ENCODE measurements at places on chromosomes 6 and 20.

GRCh38 chr6:148037496-148037895 lies 305.1 kb upstream of the SASH1 start:
- no peak for DNase-seq

DNA sequence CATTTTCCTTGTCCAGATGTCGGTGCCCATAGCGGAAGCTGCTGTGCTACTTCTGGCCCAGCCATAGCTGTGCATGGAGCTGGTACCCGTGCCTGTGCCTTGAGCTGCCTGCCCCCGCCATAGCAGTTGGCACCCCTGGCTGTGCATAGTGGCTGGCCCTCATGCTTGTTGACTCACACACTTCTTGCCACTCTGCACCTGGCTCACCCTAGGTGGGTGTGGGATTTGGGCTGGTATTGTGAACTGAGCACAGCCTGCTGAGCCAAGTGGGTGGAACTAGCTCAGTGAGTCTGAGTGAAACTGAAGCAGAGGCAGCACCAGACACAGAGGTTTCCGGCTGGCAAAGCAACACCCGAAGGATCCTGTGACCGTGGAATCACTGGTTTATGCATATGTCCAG lies 689.5 kb upstream of the EYS start:
- DNase-seq = no peak

DNA sequence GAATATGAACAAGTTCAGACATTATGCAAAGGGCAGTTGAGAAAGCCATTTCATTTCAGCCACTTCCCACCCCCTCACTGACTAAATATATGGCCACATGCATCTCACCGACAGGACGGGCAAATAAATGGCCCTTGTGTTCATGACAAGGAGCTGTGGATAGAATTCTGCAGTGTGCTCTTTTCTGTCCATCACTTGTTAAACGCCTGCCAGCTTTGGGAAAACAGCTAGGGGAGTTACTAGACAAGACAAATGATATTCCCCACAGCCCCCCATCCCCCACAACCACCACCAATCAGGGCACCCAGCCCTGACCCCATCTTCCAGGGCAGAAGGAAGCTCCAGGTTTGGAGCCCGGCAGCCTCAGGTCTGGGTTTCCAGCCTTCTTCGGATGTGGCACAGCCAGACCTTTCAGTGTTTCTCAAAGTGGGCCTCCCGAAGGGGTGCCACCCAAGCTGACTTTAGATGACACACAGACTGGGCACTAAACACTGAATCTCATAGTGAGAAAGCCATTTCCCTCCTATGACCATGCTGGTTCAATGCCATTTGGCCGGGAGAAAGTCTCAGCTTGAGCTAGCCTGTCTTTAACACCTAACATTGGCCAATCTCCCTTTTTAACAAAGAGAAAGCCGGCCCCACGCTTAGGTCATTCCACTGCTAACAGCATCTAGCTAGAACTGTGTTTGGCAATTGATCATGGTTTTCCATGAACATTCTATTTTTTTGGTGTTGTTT lies 4.0 kb upstream of the RIPOR3 start:
- peak; percentile 17 for DNase-seq

DNA sequence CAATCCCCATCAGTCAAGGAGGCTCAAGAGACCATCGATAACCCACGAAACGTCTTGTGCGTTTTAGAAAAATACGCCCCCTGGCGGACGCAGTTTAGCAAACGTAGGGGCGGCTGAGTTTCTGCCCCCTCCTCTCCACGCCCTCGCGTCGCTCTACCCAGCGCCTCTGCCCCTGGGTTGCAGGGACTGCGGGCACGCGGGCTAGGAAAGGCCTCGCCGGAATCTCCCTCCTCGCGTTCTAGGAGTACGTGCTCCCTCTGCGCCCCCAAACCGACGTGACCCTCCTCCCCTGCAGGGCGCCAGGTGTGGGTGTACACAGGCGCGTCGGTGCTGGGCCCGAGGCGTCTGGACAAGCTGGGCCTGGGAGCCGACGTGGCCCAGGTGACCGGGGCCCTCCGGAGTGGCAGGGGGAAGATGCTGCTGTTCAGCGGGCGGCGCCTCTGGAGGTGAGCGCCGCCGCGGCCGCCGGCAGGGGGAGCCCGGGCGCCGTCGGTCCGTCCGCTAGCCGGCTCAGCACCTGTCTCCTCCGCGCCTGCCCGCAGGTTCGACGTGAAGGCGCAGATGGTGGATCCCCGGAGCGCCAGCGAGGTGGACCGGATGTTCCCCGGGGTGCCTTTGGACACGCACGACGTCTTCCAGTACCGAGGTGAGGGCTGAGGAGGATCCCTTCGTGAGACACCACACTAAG lies 5.3 kb downstream of the MMP9 start:
- no peak for DNase-seq

- no peak for DNase-seq
Measured at GRCh38 chr6:131635384-131636340, 1.4 kb upstream of the ENPP3 start.

GRCh38 chr6:52103623-52104022 lies 16.2 kb upstream of the PKHD1 start:
- DNase-seq = no peak

GRCh38 chr6:137873273-137873762 lies 6.3 kb downstream of the TNFAIP3 start:
- DNase-seq = peak; percentile 63

DNA sequence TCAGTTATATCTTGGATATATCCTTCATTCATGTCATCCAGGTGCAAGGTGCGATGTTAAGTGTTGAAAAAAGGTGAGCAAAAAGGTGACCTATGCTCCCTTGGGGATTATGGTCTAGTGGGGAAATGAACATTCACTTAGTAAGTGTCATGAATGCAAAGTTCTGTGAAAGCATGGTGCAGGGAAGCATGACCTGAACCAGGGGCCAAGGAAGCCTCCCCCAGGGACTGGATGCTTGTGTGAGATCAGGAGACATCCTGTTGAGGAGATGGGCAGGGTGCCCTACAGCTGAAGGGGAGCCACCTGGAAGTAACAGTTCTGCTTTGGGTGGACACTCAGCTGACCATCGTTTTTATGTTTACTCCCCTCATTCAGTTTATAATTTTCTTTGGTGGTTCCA lies 179.5 kb downstream of the SYNDIG1 start:
- no peak for DNase-seq

GRCh38 chr6:69106511-69106910 lies 471.4 kb downstream of the ADGRB3 start:
- DNase-seq = no peak

DNA sequence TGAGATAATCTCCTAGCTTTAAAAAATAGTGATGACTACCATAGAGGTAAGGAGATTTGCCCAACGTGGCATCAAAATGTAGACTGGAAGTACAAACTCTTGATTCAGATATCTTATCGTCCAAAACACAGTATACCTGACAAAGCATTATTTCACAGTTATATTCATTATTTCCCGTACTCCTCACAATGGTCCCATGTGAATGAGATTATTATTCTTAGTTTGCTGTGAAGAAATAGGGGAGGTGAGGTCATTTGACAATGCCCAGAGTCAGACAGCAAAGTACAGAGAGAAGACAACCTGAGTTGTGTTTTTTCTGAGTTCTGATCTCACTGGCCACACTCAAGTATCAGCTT lies 1.2 kb upstream of the TFB1M start:
- no peak for DNase-seq

- DNase-seq = no peak
Measured at GRCh38 chr6:109455437-109456110, at the start of gene MICAL1. Gene MICAL1, minus strand, starts transcription at chr6:109455772. Its CDS starts 1,576 bp downstream, at chr6:109454196.

All from thoracic aorta (tissue), 2 donors.